ENCODE measurements at places on chromosomes 16 and 17. TPM values are rescaled to one million over a fixed set of nuclear protein-coding genes. Genes with fewer than 3 reads are reported as not detected.

The CDRT15 gene
- total RNA-seq: not detected

The ABHD15 gene
- 9.8 TPM for total RNA-seq

The CHD9NB gene
- total RNA-seq: 1.5 TPM

The HID1 gene
- 14.9 TPM for total RNA-seq

The KRT36 gene
- total RNA-seq: not detected

The MXRA7 gene
- 88.2 TPM for total RNA-seq

The HAP1 gene
- total RNA-seq: 0.07 TPM

The APOBR gene
- not detected for total RNA-seq

The KRT9 gene
- not detected for total RNA-seq

The TEKT1 gene
- total RNA-seq: not detected

The RPGRIP1L gene
- 14.8 TPM for total RNA-seq

The B4GALNT2 gene
- total RNA-seq: not detected

The TSNAXIP1 gene
- total RNA-seq: 0.14 TPM

The MEOX1 gene
- total RNA-seq: not detected

The TNS4 gene
- total RNA-seq: not detected

The CCL3 gene
- not detected for total RNA-seq

The FBXW10 gene
- total RNA-seq: not detected

The SPATA33 gene
- total RNA-seq: 4.7 TPM

The BRIP1 gene
- total RNA-seq: 20.7 TPM

The CENPX gene
- total RNA-seq: 46.4 TPM

The EVPLL gene
- not detected for total RNA-seq

The ARHGAP44 gene
- 0.27 TPM for total RNA-seq

The LYRM1 gene
- total RNA-seq: 47.7 TPM

The FUS gene
- 87.8 TPM for total RNA-seq

The PRAC1 gene
- not detected for total RNA-seq

The GINS2 gene
- 15.4 TPM for total RNA-seq

The KRT20 gene
- total RNA-seq: not detected

The C17orf58 gene
- total RNA-seq: 11.3 TPM

The MED13 gene
- total RNA-seq: 82.2 TPM

The CSH1 gene
- total RNA-seq: not detected

The CEMP1 gene
- total RNA-seq: not detected

The SMG1 gene
- total RNA-seq: 132 TPM

The FGF11 gene
- total RNA-seq: 0.27 TPM

The P3H4 gene
- 40.0 TPM for total RNA-seq

The SMIM36 gene
- not detected for total RNA-seq

The CALB2 gene
- not detected for total RNA-seq

The FBXL16 gene
- 0.65 TPM for total RNA-seq

The CPHXL2 gene
- not detected for total RNA-seq

The UBALD1 gene
- 6.1 TPM for total RNA-seq

The CLEC18B gene
- 0.40 TPM for total RNA-seq

The KRTAP1-5 gene
- total RNA-seq: not detected

The BAIAP3 gene
- 0.53 TPM for total RNA-seq

The SLC5A10 gene
- total RNA-seq: not detected

The CRHR1 gene
- total RNA-seq: not detected

The GCGR gene
- not detected for total RNA-seq

The KRTAP4-6 gene
- total RNA-seq: not detected
